ENCODE measurements at places on chromosomes 7 and 10.
A peak's percentile ranks its signal among the peaks of the same experiment; 100 is the strongest.

GRCh38 chr10:78284381-78284780 is 250.7 kb downstream of the RPS24 start:
- DNase-seq, result no peak

DNA sequence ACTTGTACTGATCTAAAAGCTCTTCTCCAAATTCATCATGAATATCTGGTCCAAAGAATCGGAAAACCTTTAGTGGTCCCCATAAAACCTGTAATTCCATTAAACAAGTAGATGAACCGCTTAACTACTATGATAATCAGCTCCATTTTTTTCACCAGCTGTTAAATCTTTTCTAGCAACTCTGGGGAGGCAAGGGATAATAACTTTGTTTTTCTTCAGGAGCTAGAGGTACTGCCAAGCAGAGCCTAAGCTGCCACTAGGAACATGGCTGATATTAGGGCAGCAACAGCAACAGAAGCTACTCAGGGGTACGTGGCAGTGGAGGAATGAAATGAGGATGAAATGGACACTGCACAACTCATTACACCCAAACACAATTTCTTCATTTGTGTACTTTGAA is 138.0 kb downstream of the SRPK2 start:
- DNase-seq, result no peak

DNA sequence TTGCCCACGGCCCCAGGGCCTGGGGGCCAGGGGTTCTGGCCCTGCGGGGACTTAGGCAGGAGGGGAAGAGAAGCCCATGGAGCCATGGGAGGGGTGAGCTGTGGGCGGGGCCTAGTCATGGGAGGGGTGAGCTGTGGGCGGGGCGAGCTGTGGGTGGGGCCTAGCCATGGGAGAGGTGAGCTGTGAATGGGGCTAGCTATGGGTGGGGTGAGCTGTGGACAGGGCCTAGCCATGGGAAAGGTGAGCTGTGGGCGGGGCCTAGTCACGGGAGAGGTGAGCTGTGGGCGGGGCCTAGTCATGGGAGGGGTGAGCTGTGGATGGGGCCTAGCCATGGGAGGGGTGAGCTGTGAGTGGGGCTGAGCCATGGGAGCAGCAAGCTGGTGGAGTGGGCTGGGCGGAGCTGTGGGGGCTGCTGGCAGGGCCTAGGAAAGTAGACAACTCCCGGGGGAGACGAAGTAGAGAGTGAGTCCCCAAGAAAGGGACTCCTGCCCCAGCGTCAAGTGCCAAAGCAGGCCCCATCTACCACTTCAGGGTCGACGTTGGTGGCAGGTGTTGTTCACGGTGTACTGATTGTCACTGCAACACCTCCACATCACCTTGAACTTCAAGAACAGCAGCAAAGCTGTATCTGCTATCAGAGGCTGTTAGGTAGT is 19.2 kb upstream of the TTYH3 start:
- DNase-seq, result no peak

- no peak for DNase-seq
Observed at GRCh38 chr7:96200740-96201139, 121.2 kb downstream of the SLC25A13 start.

DNA sequence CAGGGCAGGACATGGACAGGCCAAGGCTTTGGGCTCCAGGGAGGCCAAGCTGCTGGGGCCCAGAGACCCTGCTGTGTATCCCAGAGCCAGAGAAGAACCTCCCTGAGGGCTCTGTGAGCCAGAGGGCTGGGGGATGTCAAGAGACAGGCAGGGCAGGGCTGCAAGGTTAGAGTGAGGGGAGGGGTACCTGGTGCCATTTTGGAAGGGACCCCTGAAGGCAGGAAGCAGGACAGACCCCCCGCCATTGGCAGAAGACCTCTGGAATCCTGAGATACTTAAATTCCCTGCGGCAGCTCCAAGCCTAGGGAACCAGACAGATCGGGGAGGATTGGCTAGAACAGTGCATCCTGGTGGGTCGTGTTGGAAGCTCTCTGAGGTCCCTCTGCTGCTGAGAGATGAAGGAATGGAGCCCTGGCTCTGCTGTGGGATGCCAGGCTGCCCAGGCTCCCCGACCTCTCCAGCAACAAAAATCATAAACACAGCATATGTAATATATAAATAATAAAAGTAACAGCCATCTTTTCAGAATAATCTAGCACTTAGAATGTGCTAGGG is 75.0 kb downstream of the LHPP start:
- DNase-seq, result no peak

- peak; percentile 27 for DNase-seq
Observed at GRCh38 chr7:156984174-156984891, 26.1 kb downstream of the MNX1 start.

- DNase-seq, result no peak
Observed at GRCh38 chr7:376306-377079, 86.5 kb downstream of the FOXL3 start.

DNA sequence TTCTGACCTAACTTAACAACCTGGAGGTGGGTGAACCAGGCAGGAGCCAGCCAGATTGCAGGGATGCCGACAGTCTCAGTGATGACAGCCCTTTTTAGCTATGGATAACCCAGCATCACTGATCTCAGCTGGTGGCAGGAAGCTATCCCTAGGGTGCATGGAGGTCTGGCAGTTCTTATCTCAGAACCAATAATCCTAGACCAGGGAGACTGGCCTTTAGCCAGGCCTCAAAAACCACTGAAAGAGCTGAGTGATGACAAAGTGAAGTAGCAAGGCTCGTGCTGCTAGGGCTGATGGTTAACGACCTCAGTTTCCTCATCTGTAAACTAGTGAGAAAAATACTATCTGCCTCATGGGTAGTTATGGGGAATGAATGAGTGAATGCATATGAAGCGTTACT is 112.5 kb downstream of the RALA start:
- no peak for DNase-seq

- DNase-seq, result no peak
Observed at GRCh38 chr7:137449016-137449415, 105.5 kb upstream of the PTN start.

DNA sequence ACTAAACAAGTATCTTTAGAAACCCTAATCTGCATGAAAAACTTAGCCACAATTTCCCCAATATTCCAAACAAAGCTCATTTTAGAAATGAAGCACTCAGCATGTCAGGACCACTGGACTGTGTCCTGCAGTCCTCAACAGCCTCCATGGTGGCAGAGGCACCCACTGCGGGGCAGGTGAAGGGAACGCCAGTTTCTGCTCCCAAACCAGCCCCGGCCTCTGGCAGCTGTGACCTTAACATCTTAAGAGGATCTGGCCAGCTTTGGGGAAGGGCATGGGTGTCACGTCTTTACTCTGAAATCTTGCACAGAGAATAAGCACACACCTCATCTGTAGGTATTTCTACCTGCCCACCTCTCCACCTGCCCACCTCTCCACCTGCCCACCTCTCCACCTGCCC is 262.7 kb downstream of the DNAJB6 start:
- no peak for DNase-seq

- DNase-seq, result no peak
Observed at GRCh38 chr7:117793521-117793920, 79.7 kb downstream of the CTTNBP2 start.

DNA sequence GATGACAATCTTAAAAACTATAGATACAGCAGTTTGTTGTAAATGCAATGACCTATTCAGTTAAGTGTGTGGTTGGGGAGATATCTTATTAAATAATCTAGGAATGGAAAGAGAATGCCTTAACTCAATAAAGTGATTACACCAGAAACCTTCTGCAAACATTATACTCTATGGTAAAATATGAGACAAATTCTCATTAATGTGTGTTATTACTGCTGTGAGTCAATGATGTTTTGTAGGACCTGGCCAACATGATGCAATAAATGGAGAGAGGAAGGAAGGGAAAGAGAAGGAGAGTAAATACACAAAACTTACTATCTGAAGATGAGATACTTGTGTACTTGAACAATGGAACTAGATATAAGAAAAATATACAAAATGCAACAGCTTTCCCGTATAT is 25.1 kb downstream of the MKX start:
- no peak for DNase-seq

GRCh38 chr7:47685151-47685550 is 103.2 kb upstream of the TNS3 start:
- DNase-seq, result no peak

DNA sequence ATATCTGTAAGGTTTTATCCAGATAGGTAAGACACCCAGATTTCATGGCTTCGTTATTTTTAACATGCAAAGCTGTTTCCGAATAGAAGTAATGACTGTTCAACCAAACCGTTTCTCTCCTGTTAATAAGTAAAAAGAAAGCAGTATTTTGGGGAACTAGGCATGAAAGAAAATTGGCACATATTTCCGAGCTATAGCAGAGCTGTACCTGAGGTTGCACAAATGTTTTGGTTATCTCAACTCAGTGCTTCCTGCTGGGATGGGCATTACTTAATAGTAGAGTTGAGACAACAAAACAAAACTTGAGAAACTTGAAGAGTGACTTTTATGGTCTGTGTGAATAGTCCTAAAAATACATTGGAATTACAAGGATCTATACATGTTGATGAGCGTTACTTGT is 564.3 kb upstream of the SORCS1 start:
- DNase-seq, result no peak

DNA sequence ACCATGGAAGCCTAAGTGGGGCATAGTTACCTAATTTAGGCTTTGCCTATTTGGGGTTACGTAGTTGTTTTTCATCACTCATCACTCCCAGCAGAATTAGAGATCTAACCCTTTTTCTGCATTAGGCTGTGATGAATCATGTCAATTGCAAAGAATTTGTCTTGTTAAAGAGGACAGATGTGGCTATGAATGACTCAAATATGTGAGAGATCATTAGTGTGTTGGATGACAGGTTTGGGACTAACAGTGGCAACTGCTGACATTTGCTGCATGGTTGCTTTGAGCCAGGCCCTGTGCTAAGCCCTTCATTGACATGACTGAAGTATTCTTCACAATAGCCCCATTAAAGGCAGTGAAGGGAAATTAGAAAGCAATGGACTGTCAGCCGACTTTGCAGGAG is 83.4 kb upstream of the BMPER start:
- peak; percentile 44 for DNase-seq

GRCh38 chr7:107857541-107857912 is 33.5 kb upstream of the DLD start:
- peak; percentile 18 for DNase-seq

DNA sequence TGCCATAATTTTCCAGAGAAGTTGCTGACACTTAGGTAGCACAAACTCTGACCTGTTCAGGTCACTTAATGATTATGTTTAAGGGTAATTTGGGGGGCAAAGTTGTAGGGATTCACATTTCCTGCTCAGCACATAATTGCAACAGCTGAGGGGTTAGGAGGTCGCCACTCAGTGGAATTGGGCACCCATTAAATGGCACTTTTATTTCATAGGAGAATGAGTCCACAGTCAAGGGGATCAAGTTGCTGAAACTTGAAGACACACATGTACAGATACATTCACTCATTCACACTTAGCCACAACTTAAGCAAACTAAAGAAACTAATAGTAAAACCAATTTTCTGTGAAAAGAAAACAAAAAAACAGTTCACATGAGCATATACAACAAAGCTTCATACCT is 1.5 kb downstream of the PCDH15 start:
- no peak for DNase-seq

DNA sequence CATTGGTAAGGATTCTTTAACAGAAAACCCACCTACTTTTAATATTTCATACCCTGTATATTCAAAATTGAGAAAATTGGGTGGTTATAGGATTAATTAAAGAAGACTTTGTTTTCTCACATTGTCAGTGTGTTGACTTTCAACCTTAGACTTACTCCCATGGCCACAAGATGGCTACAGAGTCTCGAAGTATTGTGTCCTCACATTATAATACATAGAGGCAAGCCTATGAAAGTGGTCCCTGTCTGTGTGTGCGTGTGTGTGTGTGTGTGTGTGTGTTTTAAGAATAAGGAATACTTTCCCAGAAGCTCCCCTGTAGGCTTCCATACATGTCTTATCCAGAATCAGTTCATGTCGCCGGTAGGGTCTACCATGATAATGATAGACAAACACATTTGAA is 180.0 kb downstream of the PHF14 start:
- DNase-seq, result no peak

DNA sequence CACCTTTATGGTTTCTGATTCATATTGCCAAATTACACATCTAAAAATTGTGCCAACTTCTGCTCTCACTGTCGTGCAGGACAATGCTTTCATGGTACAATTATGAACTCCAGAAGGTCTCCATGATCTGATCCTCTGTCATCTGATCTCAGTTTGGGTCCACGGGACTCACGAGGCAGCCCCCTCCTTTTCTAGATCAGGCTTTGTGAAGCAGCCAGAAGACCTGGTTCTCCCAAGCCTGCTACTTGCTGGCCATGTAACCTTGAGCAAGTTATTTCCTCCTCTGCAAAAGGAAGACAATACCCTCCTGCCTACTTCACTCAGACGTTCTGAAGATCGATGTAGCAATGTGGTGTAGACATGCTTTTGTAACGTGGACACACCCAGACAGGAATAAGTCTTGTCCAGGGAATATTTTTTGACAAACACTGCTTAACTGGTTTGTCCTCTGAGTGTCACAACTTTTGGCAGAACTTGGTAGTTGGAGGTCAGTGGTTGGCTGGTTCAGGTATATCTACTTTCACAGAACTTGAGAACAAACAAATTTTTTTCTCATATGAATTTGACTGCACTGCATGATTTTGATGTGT is 19.6 kb downstream of the CALML3 start:
- DNase-seq, result no peak

- DNase-seq, result no peak
Observed at GRCh38 chr10:91471602-91472001, 61.5 kb downstream of the HECTD2 start.

DNA sequence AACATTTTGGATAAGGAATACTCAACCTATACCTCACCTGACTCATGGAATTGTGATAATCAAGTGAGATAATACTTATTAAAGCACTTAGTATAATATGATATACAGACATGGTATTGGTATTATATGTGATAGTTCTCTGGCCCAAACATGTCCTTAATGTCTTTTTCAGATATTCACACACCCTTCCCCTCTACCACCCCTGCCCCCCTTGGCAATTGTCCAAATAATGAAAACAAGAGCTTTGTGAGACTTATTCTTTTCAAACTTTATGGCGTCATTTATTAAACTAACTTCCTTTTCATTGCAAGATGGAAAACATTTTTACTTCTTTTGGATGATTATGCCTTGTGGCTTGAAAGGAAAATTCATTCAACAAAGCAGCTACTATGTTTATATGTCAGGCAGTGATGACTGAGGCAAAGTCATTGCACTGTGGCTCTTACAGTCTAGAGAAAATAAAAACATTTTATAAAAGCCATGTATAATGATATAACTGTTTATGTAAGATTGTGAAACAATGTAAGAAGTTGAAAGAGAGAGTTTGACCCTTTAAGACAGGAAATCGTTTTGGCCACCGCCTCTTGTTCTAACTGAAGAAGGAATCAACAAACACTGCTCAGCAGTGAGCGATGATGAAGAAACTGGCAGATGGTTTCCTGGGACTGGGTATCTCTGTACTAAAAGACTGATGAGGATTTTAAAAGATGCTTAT is 27.4 kb downstream of the MINPP1 start:
- DNase-seq, result peak; percentile 75

DNA sequence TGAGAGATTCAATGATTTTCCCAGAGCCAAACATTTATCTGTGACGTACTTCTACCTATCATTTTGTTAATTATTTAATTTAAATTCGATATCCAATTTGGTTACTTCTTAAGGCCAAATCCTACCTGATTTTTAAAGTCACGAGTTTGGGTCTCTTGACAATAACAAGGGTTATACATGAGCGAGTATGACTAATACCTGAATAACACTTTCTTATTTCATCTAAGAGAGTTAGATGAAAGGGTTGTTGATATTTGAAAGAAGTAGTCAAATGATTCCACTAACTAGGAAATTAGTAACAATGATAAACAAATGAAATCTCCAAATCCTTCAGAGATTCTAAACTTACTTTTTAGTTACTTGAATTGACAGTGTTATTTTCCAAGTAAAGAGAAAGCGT is 1086.9 kb downstream of the XPNPEP1 start:
- no peak for DNase-seq

GRCh38 chr10:76324283-76324682 is 892.9 kb downstream of the LRMDA start:
- no peak for DNase-seq

All from cardiac fibroblast (primary cell).